ENCODE measurements at places on chromosomes 13 and 19.

DNA sequence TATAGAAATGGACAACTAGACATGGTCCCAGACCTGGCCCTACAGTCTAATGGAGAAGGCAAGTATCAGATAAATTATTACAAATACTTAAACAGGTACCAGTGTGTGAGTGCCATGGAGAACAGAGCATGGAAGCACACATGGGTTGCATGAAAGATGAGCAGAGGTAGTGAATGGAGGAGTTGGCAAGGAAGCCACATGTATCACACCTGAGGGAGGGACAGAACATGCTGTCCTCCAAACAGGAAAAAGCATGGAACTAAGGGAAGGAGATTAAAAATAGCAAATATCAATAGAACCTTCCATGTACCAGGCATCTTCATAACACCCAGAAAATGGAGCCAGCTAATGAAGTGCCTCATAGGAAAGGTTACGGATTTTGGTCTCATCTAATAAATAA lies 85.9 kb downstream of the SACS start:
- DNase-seq: no peak

DNA sequence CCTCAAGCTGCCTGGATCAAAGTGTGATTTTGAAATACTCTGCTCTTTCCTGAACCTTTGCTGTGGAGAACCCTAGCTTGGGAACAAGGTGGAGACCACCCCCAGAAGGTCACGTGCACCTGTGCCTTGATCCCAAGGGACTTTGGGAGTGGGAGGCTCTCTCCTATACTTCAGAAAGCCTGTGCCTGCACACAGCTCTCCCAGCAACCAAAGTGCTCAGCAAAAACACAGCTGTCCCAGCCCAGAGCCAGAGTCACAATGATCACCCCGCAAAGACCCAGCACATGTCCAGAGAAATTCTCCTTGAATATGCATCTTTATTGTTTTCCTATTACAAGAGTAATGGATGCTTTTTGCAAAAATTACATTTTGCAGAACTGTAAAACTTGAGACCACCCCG lies 43.4 kb downstream of the TNFRSF19 start:
- DNase-seq: no peak

DNA sequence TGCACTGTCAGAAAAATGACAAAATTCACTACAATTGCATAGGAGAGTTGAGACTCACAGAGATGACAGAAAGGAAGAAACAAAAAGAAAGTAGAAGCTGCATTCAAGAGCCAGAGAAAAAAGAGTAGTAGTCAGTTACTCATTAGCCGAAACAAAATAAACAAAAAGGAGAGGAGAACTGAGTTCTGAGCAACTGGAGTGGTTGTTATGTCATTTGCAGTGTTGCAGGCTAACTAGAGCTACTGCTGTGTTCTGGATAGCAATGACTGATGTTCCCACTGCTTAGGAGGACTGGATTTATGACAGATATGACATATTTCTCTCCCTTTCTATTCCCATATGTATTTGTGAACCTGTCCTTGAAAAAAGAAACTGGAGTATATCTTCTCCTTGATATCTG lies 482.6 kb downstream of the RFC3 start:
- DNase-seq: no peak

DNA sequence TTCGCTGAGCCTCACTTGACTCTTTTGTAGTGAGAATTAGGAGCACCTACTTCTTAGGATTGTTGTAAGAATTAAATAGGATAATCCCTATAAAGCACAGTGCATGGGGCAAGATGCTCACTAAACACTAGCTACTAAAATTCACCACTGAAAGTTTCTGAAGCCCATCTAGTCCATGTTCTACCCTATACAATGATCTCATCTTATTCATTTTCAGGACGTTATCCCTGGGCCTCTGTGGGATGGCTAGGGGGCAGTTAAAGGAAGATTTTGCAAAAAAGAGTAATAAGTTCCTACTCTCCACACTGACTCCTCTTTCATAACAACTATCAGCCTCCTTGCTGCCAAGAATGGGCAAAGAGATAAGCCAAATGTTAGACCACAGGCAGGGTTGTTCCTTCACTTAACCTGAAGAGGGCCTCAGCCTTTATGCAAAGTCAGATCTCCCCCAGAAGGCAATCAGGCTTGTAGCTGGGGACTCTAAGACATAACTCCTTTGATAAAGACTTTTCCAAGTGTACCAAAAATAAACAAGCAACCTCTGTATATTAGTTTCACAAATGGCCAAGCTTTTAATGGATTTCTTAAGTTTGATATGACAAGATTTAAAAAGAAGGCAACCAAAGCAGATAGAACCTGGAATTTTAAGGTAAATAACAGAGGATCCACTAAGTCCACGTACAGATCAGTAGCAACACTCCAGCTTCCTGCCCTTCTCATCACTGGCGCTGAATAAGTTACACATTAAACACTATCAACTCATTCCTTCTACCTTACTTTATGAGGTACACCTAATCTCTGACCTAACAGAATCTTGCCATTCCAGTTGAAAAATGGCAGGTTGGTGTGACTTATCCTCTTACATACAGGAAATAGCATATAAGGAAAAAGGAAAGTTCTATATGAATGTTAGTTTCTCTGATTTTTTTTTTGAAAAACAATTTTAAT lies 44.4 kb downstream of the ELF1 start:
- no peak for DNase-seq

DNA sequence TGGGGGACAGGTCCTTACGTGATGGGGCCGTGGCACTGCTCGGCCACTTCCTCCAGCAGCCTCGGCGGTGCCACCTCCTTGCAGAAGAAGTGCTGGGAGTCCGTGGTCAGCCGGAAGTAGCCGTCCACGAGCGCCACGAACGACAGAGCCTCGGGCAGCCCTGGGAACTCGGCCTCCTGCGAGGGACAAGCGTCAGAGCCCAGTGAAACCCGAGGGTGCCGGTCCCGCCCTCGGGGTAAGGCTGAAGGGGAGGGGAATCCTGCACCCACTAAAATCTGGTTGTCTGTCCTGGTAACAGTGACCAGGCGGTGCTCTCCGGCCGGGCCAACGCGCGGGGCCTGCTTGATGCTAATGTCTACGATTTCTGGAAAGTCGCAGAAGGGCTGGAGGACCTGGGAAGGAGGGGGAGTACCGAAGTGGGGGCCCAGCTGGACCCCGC lies 6.4 kb downstream of the JAK3 start:
- DNase-seq: no peak

- no peak for DNase-seq
Observed at GRCh38 chr13:111319521-111319920, 921 bp upstream of the TEX29 start.

DNA sequence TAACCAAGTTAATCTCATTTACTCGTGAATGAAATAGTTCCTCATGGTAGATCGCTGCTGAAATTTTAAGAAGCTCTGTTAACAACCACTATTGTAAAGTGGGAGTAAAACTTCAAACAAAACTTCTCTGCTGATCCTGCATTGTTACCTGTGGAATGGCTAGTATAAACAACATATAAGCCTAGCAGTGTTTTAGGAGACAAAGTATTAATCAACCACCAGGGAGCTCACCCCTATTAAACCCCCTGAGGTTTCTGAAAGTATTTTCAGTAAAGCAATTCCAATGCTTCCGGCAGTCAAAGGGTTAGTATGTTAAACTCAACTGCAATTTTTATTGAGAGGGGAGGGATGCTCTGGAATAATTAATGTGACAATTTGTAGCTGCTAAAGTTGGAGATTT lies 30.0 kb upstream of the PCDH17 start:
- no peak for DNase-seq

DNA sequence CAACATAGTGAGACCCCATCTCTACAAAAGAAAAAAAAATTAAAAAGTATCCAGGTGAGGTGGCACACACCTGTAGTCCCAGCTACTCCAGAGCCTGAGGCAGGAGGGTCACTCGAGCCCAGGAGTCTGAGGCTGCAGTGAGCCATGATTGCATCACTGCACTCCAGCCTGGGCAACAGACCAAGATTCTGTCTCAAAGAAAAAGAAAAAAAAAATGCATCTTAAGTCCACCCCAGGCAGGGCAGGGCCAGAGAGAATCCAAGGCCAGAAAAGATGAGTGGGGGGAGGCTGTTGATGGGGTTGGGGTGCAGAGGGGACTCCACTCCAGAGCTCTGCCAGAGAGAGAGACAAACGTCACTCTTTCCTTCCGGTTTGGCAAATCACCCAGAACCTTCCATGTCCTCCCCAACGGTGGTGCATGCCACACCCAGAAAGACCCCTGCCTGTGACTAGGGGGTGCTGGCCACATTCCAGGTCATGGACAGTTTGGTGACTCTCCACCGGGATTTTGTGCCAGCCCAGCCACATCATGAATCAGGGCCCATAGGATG lies 431 bp downstream of the FUT3 start:
- no peak for DNase-seq

GRCh38 chr19:10744801-10745293 lies 27.0 kb downstream of the DNM2 start:
- no peak for DNase-seq

- DNase-seq: no peak
Observed at GRCh38 chr13:99159331-99160061, 41.2 kb upstream of the UBAC2 start.

GRCh38 chr19:16330368-16330801 lies 5.8 kb downstream of the KLF2 start:
- DNase-seq: peak; percentile 90

DNA sequence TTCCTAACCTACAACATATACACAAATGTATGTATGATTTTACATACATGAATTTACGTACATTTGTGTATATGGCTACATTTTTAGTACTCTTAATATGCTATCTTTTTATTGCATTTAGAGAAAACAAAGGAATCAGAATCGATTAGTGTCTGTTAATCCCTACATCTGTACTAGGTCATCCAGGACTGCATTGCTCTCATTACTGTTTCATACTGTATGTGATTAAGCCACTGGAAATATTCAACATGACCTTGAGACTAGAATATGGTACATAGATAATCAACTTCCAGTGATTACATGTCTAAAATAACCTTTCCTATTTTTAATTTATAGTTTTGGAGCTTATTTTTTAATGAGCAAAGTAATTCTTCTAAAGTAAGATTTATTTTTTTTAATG lies 5.3 kb upstream of the MAB21L1 start:
- no peak for DNase-seq

DNA sequence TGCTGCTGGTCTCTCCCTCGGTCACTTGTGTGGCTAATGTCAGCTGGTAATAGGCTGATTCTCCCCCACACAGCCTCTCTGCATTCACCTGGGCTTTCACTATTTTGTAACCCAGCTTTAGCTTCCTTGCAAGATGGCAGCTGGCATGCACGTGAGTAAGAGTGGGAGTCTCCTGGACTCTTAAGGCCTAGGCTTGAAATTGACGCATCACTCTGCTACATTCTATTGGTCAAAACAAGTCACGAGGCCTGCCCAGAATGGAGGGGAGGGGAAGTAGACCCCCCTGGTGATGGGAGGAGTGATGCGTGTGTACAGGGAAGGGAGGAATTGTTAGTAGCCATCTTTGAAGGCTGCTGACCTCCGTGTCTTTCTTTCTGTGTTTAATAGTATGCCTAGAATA lies 24.9 kb upstream of the PNMA8B start:
- no peak for DNase-seq

GRCh38 chr13:24127116-24127631 lies 33.3 kb upstream of the SPATA13 start:
- no peak for DNase-seq

DNA sequence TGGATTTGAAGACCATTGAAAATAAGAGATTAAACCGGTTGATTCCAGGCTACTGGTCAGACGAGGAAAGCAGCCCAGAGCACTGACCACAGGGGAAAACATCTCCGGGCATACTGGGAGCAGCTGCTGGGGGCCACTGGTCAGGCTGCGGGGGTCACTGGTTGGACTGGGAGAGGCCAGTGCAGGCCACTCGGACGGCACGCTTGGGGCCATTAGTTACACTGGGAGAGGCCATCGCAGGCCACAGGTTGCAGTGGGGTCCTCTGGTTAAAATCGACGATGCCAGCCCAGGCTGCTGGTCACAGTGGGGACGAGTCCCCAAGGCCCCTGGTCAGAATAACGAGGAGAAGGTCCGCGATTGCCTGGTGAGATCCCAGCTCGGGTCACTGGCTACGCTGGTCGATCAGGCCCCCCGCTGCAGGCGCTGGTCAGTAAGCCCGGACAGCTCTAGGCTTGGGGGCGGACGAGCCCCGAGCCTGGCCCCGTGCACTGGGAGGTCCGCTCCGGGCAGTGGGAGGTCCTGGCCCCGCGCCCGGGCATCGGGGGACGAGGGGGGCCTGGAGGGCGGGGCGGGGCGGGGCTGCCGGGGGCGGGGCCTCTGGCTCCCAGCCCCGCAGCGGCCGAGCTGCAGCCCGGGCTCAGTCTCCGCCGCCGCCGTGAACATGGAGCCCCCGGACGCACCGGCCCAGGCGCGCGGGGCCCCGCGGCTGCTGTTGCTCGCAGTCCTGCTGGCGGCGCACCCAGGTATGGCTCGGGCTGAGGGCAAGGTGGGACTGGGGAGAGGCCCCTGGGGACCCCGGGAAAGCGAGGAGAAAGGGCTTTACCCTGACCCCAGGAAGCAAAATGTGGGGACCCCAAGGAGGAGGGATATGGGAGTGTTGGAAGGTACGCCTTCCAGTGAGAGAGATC lies at the start of gene BCAM:
TSS of gene BCAM (plus strand) at position 641 of the 909 bp plus-strand sequence. CDS start at position 663, 22 bp downstream.
- DNase-seq: no peak

- DNase-seq: no peak
Observed at GRCh38 chr13:93235258-93236015, 8.8 kb downstream of the GPC6 start.

DNA sequence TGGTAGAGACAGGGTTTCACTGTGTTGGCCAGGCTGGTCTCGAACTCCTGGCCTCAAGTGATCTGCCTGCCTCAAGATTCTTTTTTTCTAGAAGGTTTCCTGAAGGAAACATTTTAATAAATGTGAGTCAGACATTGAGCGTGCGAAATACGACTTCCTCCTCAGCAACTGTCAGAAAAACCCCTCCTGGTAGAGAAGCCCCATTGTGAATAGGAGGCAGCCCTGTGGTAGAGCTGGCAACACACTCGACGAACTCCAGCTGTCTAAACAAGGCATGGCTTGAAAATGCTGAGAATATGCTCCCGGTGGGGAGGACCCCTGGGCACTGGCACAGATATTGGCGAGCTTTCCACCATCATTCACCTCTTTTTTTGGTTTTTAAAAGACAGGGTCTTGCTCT lies 9.8 kb downstream of the ZNF333 start:
- DNase-seq: no peak

DNA sequence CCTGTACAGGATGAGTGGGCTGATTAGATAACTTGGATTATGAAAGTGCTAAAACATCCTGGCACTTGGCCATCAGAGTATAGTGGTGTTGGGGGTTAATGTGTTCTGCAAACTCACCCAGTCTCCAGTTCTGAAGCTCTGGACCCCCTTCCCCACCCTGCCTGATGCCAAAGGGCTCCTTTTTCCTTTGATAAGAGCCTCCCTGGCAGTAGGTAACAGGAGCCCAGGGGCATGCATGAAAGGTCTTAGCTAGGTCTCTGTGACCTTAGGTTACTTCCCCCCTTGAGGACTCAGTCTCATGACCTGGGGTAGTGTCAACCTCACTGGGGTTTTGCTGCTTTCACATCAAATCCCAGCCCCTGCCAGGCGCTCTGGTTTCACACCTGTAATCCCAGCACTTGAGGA lies 2.5 kb downstream of the RPS28 start:
- DNase-seq: no peak

- DNase-seq: peak; percentile 42
Observed at GRCh38 chr13:29472332-29472961, 123.0 kb downstream of the SLC7A1 start.

Data from stimulated activated CD8-positive, alpha-beta memory T cell treated with anti-CD3 and anti-CD28 coated beads, Interleukin-4, amount 100 ng/mL, for 24 hours (primary cell).